ENCODE measurements at places on chromosomes 2 and 18.

DNA sequence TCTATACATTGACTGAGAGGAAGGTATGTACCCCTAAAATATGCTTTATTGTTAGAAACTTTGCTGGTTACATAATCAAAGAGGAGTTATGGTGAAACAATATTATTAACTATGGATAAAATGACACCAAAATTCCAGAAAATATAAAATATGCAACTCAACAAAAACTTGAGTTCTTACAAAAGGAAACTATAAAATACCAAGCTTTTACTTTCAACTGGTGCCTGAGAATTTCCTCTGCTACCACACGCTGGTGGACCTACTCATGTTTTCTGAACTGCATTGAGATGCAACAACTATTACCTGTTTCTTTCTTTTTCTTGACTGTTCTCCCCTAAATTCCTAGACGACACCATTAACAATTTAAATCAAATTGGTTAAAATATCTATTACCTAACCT is 8.2 kb upstream of the NFE2L2 start:
- no peak for DNase-seq

- DNase-seq, result no peak
Observed at GRCh38 chr2:85278361-85278760, 49.4 kb downstream of the TGOLN2 start.

GRCh38 chr2:166179201-166179600 is 51.4 kb upstream of the SCN1A start:
- DNase-seq, result no peak

DNA sequence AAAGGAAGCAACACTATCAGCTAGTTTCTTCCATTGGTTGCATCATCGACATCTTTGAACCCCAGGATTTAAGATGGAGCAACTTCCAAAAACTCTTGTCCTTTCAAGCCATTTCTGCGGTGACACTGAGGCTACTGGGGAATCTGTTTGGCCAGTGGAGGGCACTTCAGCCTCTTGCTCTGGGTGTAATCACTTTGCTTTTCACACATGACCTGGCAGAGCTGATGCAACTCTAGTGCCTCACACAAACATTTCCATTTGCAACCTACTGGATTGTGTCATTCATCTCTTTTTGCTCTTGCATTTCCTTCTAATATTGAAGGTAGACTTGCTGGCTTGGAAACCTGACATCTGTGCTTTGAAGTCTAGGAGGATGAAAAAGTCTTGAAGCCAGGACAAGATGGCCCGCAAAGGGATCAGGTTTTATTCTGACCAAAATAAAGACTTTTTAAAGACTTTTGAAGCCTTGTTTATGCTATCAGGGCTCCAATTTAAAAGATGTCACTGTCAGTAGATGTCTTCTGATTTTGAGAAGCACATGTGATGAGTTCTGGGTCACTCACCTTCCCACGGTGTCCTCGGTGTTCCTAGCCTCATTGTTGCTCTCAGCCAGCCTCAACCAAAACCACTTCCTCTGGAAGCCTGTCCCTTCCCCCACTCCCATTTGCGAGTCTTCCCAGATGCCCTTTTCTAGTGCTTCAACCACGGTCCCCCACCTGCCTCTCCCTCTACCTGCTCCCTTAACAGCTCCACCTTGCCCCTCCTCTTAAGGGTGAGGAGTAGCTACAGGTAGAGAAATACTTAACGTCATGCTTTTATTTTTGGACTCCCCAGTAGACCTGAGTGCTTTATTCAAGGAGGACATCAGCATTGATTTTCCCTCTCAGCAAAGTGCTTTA is 69.7 kb upstream of the KCNE4 start:
- DNase-seq, result peak; percentile 10

DNA sequence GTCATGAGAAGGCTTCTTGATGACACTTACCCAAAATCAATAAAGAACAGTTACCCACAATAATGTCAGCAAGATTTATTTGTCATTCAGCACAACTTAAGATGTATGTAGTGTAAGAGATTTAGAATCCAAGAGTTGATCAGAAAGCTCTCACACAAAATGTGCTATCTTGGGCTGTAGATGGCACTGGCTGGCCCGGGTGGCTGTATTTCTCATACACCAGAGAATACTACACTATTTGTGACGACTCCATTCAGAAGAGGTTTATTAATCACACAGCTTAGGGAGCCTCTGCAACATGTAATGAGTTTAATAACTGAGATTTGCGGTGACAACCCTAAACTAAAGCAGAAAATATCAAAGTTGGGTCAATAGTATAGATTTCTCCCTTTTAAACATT is 530.4 kb upstream of the KLHL29 start:
- no peak for DNase-seq

DNA sequence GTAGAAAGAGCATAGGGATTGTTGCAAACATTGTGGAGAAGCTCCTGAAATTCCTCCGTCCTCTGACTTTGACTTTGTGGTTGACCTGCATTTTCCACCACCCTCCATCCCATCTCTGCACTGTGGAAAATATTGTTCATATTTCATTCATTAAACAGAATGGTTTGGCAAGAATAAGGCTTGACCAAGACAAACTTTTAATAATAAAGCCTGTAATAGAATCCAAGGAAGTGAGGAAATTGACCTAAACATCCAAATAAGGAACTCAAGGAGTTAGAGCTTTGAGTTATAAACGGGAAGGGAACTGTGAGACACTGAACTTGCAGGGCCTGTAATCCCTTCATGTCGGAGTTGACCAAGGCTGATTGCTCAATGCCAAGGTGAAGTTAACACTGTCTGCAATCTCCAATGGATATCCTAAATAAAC is 115.2 kb downstream of the GFPT1 start:
- no peak for DNase-seq

DNA sequence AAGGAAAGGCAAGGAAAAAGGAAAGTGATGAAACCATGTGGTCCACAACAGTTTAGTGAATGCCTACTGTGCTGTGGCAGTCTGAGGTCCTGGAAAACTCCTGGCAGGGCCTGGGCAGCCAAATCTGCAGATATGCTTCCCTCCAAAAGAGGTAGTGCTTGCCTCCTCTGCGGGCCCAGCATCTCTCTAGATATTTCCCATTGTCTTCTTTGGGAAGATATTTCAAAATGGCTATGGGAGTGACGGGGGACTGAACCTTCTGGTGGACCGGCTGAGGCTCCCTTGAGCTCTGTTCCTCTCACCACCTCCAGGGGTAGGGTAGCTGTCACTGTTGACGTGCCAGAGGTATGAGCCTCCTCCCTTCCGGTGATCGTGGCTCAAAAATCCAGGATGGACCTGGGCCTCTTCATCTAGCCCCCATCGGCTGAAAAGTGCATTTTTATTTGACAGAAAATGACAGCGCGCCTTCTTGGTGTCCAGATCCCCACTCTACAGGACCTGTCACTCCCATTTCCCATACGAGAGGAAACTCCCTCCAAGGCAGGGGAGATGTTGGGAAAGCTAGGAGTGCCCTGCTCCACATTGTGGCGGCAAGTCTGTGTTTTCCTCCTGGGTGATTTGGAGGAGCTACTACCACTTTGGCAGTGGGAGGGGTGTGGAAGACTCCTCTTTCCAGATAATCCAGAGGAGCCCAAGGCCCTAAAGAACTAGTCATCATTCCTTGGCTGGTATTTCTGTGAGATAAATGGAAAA is 9.4 kb upstream of the PAX3 start:
- DNase-seq, result no peak

- no peak for DNase-seq
Observed at GRCh38 chr2:192669505-192670091, 474.9 kb upstream of the TMEFF2 start.

DNA sequence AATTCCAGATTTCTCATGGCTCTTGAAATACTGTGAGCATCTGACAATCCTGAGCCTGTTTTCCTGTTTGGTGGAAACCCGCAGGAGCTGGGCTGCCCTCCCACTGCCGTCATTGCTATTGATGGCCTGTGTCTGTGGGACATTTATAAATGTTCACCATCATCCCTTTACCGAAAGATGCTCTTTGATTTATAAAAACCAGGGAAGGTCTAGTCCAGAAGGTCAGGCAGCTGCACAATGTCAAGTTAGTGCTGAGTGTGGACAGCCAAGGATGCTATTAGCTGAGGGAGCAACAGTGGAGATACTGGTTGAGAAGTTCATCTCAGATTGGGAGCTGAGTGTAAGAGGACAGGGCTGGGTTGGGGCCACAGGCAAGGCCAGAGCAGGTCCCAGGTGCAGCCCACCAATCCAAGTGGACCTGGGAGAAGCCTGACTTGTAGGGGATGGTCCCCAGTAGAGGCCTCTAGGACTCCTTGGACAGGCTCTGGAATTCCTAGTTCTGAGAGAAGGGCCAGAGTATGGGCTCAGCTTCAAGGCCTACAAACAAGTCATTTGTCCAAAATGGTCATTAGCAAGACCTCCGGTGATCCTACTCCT is 55.1 kb downstream of the COPS8 start:
- no peak for DNase-seq

GRCh38 chr2:185373229-185373628 is 365.4 kb upstream of the FSIP2 start:
- DNase-seq, result no peak

- DNase-seq, result peak; percentile 92
Observed at GRCh38 chr2:10302479-10303180, at the start of gene HPCAL1. TSS of gene HPCAL1 (plus strand) at chr2:10302904. CDS start at chr2:10419758, 116,854 bp downstream.

DNA sequence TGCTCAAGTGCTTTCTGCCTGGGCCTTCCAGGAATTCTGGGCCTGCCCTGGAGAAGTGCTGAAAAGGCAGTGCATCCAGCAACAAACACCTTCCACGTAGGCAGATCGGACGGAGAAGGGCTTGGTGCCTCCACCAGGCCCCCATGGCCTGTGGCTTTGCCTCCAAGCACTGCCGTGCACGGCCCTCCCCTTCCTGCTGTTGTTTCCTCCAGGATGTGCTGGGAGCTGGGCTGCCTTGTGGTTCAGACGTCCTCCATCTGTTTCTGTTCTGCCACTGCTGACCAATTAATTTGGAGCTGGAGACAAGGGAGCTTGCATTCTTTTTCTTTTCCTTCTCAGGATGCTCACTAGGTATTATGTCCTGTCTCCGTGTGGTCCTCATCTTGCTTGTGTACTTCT is 197.0 kb downstream of the HRH4 start:
- DNase-seq, result no peak

- no peak for DNase-seq
Observed at GRCh38 chr2:163664610-163665009, 71.2 kb downstream of the FIGN start.

GRCh38 chr2:145751629-145752028 is 1231.7 kb upstream of the ZEB2 start:
- DNase-seq, result peak; percentile 64

GRCh38 chr18:5462227-5462626 is 81.6 kb downstream of the EPB41L3 start:
- peak; percentile 43 for DNase-seq

- peak; percentile 22 for DNase-seq
Observed at GRCh38 chr2:210399440-210400041, 77.0 kb downstream of the LANCL1 start.

GRCh38 chr2:143279672-143280071 is 150.5 kb downstream of the ARHGAP15 start:
- DNase-seq, result no peak

DNA sequence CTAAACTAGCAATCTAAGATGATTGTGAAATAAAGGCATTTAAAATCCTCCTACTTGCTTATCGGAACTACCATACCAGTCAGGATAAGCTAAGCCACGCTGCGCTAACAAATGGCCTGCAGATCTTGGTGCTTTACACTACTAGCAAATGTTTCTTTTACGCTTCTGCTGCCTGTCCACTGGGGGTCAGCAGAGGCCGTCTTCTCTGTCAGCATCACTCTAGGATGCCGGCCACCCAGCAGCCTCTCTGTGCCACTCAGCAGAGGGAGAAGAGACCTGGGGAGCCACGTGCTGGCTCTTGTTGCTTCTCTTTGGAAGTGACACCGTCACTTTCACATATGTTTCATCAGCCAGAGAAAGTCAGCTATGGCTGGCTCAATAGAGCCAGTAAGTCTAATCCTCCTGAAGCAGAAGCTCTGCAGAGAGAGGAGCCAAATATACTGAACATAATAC is 36.6 kb downstream of the COPS8 start:
- DNase-seq, result peak; percentile 69

- DNase-seq, result no peak
Observed at GRCh38 chr2:111054791-111055691, 65.7 kb upstream of the BCL2L11 start.

DNA sequence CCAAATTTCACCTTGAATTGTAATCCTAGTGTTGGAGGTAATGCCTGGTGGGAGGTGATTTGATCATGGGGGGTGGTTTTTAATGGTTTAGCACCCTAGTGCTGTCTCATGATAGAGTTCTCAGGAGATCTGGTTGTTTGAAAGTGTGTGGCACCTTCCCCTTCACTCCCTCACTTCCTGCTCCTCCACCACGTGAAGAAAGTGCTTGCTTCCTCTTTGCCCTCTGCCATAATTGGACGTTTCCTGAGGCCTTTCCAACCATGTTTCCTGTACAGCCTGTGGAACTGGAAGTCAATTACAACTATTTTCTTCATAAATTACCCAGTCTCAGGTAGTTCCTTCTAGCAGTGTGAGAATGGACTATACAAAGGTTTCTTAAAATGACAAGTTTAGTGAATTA is 251.8 kb upstream of the NETO1 start:
- DNase-seq, result no peak

GRCh38 chr2:237668440-237668839 is 41.1 kb downstream of the LRRFIP1 start:
- no peak for DNase-seq

GRCh38 chr2:96470636-96471035 is 34.5 kb downstream of the NEURL3 start:
- peak; percentile 72 for DNase-seq

GRCh38 chr2:3704692-3705091 is 1.3 kb downstream of the DCDC2C start:
- no peak for DNase-seq

- DNase-seq, result no peak
Observed at GRCh38 chr2:24307961-24308360, 52.4 kb downstream of the ITSN2 start.

DNA sequence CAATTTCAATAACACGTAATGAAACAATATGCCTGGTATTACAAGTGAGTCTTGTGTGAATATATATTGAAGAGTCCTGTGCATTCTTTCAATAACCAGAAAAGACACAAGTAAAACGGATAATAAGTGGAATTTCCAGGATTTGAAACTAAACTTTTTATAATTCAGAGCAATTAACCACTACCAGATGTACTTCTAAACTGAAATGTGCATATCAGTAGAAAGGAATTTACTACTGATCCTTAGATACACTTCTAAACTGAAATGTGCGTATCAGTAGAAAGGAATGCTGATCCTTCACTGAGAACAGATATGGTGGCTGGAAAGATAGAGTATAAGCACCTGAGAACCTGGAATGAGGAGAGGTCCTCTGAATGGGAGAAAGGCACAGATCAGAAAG is 470.9 kb upstream of the SPHKAP start:
- no peak for DNase-seq

GRCh38 chr2:145655165-145655765 is 1135.3 kb upstream of the ZEB2 start:
- no peak for DNase-seq

DNA sequence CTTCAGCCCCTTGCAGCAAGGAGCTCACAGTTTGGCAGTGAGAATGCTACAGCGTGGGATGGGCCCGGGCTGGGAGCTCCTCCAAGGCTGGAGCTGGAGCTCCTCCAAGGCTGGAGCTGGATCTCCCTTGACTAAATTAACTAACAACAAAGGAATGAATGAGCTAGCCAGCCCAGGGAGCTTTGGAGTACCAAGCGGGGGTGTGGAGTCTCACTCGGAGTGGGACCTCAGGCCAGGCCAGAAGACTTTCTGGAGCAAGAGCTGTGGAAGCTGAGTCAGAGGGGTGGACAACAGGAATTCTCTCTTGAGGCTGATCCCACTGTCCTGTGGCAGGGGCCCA is 244.7 kb upstream of the HS6ST1 start:
- DNase-seq, result no peak
